ENCODE measurements at places on chromosomes 2 and 18.

DNA sequence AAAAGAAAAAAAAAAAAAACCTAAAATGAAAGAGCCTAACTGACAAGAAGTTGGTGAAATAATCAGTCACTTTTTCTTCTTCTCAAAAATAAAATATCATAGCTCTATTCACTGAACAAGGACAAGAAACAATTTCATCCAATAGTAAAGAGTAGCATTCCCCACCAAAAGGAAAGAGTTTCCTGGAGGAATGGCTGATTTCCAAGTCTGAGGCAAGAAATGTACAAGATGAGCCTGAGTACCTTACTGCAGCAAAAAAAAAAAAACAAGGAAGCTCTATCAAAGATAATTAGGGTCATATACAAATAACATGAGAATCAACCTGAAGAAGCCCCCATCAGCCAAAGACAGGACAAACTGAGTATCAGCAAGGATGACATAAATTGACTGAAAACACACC, 11.5 kb downstream of the ROCK1 start:
- no peak for DNase-seq

DNA sequence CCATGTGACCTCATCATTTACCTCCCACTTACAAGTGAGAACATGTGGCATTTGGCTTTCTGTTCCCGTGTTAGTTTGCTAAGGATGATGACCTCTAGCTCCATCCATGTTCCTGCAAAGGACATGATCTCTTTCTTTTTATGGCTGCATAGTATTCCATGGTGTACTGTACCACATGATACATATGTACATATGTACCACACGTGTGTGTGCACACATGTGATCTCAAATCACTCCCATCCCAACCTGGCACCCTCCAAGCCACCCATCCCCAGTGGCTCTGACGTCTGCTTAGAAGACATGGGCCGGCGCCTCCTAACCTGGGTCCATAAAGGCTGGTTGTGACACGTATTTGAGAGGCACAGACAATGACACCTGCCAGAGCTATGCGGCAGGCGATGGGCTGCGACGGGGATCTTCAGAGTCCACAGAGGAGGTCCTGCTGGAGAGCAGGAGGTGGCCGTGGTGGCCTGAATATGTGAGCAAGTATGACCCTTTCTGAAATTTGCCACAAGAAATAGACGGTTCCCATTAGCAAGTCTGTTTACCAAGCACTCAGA, 8.8 kb upstream of the SALL3 start:
- DNase-seq = no peak

DNA sequence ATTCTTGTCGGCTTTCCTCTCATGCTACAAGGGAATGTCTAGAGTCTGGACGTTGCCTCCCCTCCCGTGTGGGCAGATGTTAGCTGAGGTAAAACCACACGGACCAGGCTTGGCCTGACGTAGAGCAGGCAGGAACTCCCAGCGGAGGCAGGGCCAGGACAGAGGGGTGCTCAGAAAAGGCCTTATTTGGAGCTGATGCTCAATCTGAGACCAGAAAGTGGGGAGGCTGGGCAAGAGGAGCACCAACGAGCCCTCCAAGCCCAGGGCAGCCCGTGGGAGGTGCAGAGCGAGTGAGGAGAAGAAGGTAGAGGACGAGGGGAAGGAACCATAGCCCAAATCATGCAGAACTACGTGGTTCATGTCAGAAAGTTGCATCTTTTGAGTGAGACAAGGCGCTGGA, 9.0 kb downstream of the TEX51 start:
- DNase-seq = no peak

- DNase-seq = no peak
Measured at GRCh38 chr2:146523196-146523595, 1321.6 kb upstream of the ACVR2A start.

DNA sequence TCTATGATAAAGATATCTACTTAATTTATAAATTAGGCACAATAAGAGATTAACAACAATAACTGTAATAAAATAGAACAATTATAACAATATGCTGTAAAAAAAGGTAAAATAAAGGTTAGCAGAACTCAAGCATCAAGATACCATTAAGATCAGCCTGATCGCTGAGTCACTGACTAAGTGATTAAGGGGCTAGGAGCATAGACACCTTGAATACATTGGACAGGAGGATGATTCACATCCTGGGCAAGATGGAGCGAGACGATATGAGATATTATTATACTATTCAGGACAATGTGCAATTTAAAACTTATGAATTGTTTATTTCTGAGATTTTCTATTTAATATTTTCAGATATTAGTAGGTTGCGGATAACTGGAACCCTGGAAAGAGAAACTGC, 1277.8 kb upstream of the ZEB2 start:
- DNase-seq = no peak

- no peak for DNase-seq
Measured at GRCh38 chr2:55837073-55837472, 86.5 kb downstream of the EFEMP1 start.

DNA sequence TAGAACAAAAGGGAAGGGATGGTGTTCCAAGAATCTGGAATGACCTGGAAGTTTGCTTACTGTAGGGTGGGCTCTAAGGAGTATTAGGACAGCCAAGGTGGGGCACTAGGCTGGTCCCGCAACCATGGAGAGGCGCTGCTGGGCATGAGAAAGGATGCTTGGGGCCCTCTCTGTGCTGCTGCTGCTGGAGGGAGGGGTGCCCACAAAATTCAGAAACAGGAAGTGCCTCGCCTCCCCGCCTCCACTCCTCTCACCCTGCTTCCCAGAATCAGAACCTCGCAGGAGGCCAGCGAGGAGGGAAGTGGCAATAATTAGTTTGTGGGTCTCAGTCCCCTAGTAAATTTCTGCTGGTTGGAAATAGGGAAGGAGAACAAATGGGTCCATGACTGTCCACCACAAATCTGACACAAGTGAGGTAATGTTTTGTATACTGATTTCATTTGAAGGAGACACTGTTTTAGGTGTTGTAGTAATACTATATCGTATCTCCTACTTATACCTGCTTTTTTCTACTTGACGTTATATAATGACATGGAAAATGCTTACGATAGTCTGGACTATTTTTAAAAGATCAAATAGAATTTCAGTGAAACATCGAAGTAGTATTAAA, 7.9 kb upstream of the PDCL3 start:
- no peak for DNase-seq

DNA sequence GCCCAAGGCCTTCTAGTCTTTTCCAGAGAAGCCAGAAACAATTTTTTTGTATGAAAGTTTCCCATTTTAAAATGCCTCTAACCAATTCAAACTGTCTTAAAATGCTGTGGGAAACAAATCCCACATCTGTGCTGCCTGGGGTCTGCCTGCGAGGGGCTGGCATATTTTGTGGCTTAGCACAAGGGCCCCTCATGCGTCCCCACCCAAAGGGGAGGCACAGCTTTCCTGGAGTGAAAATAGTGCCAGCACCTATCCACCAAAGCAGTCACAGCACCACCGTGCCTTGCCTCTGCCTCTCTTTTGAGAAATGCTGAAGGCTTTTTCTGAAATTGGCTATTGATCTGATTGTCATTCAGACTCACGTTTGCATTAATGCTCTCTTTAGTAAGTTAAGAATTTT, 22.2 kb upstream of the GNAL start:
- no peak for DNase-seq

DNA sequence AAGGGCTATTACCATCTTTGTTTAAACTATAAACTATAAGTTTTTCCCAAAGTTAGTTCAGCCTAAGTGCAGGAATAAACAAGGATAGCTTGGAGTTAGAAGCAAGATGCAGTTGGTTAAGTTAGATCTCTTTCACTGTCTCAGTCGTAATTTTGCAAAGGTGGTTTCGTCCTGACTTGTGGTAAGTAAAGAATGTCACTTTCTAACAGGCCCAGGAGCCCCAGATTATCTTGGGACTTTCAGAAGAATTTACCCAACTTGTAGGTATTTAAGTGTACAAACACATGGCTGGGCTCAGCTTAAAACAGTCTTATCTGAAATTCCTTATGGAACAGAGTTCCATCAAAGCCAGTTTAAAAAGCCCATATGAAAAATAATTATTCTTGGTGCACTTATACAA, 18.3 kb upstream of the FAM98A start:
- DNase-seq = no peak

DNA sequence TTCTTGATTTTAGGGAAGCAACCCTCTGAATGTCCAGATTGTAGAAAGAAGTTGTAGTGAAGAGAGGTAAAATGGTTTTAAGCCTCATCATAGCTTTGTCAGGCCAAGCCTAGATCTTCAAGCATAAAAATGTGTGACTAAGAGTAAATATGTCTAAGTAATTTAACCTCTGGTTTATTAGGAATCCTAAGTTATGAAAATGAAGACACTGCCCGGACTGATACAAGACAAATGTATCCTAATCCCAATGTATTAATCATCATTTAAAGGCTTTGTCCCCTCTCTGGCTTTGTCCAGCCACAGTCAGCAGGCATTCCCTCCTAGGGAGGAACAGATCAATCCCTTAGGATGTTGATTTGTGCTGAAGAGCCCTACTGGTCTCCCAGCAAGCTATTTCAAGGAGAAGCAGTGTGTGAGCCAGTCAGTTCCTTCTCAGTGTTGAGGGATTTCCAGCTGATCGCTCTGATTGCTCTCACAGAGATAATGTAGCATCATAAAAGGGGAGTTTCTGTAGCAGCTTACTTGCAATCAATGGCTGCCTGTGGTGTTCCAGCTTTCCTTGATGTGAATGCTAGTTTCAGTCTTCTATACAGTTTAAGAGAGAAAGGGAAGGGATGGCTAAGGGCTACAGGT, 796.1 kb downstream of the EPHA4 start:
- DNase-seq = no peak

DNA sequence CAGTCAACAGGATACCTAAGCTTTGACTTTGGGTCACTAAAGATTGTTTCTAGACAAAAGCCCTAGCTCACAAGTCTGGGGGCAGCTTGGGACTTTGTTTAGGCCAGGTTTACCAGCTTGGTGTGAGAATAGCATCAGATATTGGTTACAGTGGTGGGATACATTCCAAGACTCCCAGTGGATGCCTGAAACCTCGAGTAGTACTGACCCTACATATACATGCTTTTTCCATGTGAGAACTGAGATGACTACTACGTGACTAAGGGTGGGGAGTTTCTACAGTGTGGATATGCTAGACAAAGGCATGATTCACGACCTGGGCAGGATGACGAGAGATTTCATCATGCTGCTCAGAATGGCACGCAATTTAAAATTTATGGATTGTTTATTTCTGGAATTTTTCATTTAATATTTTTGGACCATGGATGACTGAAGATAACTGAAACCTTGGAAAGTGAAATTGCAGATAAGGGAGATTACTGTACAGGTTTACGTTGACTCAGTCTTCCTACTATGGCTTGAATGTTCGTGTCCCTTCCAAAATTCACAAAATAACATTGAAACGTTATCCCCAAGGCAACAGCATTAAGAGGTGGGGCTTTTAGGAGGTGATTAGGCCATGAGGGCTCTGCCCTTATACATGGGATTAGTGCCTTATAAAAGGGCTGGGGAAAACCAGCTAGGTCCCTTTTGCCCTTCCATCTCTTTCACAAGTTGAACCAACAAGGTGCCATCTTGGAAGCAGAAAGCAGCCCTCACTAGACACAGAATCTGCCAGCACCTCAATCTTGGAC, 50.2 kb upstream of the CTAGE1 start:
- no peak for DNase-seq

GRCh38 chr2:44230378-44230777, 44.9 kb upstream of the SLC3A1 start:
- no peak for DNase-seq
